ENCODE measurements at places on chromosomes 7 and 10.

DNA sequence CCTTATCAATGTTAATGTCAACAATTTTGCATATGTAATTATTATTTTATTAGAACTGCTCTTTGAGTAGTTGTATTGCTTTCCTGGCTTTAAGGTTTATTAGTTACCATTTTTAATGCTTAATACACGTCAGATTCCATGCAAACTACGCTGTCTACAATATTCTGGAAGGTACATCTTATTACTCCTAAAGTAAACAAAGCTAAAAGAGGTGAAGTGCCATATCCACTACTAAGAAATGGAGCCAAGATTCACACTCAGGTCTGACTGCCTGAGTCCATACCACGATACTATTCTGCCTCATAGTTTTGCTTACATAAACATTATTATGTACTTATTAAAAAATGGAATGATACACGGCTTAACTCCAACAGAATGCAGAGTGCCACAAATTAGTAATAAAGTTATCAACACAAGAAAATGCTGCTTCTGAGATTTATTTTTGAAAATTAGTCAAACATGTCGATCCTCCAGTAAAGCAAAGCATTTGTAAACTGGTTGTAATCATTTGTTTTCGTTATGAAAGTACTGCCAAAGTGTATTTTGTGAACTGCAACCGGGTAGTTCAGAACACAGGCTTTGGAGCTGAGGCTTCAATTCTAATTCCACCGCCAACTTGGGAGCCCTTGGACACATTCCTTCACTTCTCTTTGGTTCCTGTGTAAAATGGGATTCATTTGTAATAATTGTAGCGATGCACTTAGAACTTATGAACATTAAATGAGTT lies 1.1 kb upstream of the DMTF1 start:
- no peak for DNase-seq

DNA sequence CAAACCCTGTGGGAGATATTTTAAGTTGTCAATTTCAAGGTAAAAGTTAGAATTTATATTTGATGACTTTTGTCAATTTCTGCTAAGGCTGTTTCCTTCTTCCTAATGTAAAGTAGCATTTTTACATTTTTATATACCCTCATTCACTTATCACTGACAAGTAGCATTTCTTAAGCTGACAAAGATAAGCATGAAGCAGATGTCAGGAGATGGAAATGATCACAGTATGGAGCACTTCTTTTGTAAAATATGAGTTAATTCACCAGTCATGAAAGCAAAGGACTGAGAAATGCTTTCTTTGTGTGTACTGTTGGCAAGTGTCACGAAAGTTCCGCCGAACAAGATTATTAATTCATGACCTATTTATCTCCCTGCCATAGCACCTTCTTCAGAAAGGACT lies 503.9 kb downstream of the DNAJB9 start:
- no peak for DNase-seq

GRCh38 chr7:142438235-142438922 lies 180.5 kb upstream of the PRSS58 start:
- no peak for DNase-seq

DNA sequence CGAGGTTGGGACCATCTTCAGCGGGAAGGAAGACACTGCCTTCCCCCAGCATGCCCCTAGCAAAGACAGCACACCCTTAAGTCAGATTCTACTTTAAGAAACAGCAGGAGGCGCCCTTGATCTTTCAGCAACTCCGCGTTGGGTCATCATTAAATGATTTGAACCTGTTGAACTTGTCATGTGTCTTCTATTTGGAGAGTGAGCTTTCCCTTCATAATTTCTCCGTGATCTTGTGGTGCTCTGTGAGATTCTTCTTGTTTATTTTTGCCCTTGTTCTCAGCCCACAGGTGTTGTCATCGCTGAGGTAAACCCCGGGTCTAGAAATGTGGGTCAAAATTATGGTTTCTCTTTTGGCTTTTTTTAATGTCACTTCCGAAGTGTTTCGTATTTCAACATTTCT lies 49.5 kb upstream of the PITRM1 start:
- no peak for DNase-seq

DNA sequence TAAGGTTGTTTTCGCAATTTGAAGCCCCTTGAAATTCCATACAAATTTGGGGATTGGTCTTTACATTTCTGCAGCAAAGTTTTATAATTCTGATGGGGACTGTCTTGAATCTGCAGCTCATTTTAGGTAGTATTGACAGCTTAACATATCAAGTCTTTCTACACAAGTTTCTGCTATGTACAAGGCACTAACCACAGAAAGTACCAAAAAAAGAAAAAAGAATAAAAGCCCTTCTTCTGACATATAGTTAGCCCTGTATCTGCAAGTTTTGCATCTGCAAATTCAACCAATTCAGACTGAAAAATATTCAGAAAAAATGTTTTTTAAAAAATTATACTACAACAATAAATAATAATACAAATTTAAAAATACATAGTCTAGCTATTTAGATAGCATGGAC lies 15.3 kb downstream of the POT1 start:
- DNase-seq, result no peak

GRCh38 chr10:112006407-112006806 lies 177.2 kb downstream of the GPAM start:
- no peak for DNase-seq

- DNase-seq, result no peak
These were observed 337.8 kb downstream of the SORCS1 start for GRCh38 chr10:106826716-106827115.

DNA sequence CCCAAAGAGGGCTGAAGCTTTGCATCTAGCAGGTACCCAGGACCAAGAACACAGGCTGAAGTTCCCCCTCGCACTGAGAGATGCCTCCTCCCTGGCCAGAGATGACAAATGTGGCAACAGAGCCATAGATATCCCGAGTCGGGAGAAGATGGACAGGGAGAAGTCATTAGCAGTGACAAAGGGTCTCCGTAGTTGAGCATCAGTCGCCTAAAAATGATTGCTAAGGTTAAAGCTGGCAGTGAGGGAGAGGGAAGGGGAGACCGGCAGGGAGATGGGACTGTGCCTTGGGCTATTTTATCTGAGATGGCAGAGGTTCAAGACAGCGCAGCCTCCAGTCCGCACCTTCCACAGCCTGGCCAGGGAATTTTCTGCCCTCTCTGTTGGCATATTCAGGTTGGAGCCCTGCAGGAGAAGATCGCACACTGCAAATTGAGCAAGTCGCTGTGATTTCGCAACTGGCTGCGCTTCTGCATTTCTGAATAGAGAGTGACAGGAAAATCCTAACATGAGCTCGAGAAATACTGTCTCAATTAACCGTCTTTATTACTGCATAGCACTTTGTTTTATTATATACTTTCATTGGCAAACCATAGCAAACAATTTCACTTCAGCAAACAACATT lies 238.9 kb upstream of the GPR26 start:
- DNase-seq, result no peak

DNA sequence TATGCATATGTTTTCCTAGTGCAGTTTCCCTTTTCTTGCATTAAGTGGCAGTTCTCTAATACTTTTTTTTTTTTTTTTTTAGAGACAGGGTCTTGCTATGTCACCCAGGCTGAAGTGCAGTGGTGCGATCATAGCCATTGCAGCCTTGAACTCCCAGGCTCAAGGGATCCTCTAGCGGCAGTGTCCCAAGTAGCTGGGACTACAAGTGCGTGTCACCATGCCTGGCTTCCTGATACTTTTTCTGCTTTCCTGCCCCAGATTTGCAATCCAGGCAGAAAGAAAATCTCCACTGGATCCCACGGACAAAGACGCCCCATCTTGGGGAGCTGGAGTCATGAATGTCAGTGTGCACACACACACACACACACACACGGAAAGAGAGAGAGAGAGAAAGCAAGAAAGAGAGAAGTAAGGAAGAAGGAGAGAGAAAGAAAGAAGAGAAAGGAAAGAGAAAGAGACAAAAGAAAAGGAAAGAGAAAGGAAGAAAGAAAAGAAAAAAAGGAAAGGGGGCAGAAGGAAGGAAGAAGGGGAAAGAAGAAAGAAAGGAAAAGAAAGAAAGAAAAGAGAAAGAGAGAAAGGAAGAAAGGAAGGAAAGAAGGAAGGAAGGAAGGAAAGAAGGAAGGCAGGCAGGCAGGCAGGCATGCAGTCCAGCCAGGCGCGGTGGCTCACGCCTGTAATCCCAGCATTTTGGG lies 37.5 kb upstream of the OCM2 start:
- no peak for DNase-seq

DNA sequence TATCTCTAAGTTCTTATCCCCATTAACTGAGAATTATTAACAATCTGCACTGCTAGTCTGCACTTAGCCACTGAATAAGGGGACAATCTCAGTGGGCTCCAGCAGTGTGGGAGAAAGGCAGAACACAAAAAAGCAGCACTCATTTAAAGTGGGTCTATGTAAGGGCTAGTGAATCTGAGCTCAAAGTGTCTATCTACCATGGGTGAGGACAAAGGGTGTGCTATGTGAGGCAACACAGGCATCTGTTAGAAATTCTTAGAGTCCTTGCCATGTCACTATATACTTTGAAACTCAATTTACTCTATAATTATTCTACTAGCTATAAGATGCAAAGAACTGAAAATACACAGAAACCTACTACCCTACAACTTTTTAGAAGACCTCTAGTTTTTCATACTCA lies 135.8 kb upstream of the TMEM168 start:
- no peak for DNase-seq

DNA sequence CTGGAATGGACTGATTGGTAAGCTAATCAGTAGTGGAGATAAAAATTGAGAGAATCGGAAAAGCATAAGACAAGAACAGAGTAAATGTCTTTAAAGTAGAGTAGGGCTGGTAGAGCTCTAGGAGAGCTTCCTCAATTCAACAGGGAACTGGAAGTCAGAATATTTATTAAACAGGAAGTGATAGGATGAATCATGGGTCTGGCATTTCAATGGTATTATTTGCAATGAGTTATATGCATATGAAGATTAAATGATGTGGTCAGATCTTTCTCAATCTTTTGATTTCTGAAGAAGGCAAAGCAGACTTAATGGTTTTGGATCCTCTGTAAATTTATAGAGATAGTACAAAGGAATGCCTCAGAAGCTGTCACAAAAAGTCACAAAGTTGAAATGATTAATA lies 349.0 kb downstream of the HPSE2 start:
- no peak for DNase-seq

GRCh38 chr10:34433241-34434076 lies 381.6 kb downstream of the PARD3 start:
- DNase-seq, result no peak

- DNase-seq, result no peak
These were observed 674.4 kb downstream of the PHTF2 start for GRCh38 chr7:78473021-78473420.

GRCh38 chr7:99041526-99041925 lies 102.4 kb downstream of the SMURF1 start:
- no peak for DNase-seq

GRCh38 chr7:3846738-3847137 lies 545.7 kb downstream of the SDK1 start:
- no peak for DNase-seq

DNA sequence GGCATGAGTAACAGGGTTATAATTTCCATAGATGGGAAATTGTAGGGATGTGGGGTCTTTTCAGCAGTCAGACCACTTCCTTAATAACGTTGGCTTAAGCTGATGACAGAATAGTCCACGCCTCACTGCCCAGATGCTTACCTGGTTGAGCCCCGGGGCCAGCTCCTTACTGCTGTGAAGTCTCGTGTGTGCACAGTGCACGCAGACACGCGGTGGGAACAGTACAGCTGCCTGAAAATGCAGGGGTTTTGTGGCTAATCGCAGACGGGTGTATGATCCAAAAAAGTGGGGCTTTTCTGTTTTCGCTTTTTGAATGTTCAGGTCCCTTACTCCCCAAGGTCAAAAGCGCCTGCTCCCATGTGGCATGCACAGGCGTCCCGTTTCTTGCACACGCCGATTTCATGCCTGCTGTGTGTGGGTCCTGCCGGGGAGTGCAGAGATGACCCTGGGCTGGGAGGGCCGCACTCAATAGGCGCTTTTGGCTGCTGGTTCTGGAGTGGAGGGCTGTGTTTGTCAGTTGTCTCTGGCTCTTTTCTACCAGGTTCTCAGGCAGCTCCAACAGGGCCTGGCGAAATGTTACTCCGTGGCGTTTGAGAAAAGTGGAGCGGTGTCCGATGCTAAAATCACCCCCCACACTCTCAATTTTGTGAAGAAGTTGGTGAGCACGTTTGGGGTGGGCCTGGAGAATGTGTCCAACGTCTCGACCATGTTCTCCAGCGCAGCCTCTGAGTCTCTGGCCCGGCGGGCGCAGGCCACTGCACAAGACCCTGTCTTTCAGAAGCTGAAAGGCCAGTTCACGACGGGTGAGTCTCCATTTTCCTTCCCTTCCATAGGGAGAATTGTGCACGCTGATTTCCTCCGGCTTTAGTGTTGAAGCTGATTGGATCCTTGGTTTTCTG lies 116.0 kb downstream of the TRRAP start:
- no peak for DNase-seq

DNA sequence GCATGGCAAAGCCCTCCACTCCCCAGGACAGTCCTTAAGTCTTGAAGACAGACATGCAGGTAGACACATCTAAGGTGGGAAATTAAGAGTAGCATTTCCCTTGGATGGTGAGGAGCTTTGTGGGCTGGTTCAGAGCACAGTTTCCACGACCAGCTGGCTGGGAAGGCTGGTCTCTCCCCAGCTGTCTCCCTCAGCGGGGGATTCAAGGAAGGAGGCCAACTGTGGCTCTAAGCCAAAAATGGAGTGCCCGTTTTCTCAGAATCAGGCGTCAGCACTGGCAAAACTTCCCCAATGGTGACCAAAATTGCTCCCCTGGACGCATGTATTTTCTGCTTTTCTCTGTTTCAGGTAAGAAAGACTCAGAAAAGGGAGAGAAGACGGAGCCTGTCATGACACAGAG lies 230.6 kb upstream of the FZD8 start:
- DNase-seq, result no peak

DNA sequence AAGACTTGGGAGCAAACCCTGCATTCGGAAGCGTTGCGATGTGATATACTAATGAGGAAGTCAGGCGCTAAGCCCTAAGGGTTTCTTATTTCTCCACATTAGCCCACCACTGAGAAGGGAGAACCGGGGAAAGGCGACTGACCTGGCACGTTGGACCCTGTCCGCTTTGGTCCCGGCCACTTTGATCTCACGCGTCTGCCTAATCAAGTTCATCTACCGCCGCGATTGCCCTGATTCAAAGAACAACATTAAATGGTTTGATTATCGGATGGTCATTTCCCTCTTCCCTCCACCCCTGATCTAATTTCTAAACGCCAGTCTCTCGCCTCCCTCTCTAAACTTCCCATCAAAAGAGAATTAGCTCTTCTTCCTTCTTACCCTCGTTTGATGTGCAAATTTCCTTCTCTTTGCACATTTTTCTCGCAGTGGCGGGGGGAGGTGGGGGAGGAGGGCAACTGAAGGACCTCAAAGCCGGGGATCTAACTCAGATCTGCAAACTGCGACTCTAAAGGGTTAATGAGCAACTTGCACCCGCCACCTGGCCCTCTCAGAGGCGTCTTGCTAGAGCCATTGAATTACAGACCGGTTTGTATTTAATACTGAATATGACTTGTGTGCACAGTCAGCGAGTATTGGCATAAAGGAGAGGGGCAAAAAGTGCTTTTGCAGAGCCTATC lies 687 bp upstream of the DKK1 start:
- DNase-seq, result no peak

- DNase-seq, result no peak
These were observed 283.5 kb downstream of the THSD7A start for GRCh38 chr7:11548532-11548931.
